ENCODE measurements at places on chromosomes 5 and 9.
A peak's percentile ranks its signal among the peaks of the same experiment; 100 is the strongest.

DNA sequence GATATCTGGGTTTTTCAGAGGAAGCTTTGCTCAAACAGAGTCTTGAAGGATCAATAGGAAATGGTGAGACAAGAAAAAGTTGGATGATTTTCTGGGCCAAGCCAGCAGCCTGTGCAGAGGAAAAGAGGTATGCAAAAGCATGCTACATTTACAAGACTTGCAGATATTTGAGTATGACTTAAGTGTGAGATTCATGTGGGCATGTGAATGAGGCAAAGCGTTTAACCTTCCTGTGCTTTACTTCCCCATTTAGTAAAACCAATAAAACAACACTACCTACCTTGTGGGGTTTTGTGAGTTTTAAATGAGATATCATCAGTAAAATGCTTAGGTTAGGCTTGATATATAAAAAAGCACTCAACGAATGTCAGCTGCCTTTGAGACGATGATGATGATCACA, 58.1 kb downstream of the PIP5K1B start:
- DNase-seq, result no peak

- DNase-seq, result peak; percentile 21
Observed at GRCh38 chr5:140043508-140043872, 391 bp upstream of the NRG2 start.

DNA sequence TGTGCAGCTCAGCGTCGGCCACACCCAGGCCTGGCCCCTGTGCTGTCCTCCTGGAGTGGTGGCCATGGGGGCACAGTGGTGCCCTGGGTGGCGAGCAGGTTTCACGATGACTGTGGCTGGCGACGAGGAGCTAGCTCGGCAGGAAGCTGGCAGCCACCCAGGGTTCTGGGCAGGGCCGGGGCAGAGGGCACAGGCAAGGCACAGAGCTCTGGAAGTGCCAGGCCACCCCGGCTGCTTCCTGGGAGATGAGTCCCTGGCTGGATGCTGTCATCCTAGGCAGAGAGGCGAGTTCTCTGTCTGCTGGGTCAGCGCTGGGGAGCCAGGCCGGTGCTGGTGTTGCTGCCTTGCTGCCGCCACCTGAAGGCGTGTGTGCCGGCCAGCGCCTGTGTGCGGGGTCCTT, 51.7 kb downstream of the RXRA start:
- no peak for DNase-seq

DNA sequence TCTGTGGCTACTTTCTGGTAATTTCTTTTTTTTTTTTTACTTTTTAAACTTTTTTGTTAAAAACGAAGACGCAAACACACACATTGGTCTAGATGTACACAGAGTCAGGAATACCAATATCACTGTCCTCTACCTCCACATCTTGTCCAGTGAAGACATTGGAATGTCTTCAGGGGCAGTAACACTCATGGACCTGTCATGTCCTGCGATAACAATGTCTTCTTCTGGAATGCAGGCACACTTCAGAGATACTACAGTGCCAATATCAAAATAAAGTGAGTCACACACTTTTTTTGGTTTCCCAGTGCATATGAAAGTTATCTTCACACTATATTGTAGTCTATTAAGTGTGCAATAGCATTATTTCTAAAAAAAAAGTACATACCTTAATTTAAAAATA, 175.9 kb downstream of the ARRDC3 start:
- DNase-seq, result no peak

DNA sequence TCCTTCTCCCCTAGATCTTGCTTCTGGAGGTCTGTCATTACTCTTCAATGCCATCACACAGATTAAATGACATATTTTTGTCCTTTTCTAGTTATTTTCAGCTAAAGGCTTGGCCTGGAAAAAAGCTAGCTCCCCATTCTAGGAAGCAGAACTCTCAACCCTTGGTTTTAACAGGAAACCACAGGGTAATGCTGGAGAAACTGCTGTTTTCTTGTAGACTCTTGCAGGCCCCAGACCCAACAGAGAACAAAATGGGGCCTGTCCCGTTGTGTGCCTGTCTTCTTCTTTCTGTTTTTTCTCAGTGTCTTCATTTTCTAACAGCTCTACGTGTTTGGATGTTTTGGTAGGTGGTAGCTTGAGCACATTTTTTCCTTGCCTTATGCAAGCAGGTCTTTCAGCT, 21.5 kb downstream of the DCANP1 start:
- no peak for DNase-seq

- DNase-seq, result no peak
Observed at GRCh38 chr5:36722900-36723299, 116.5 kb downstream of the SLC1A3 start.

DNA sequence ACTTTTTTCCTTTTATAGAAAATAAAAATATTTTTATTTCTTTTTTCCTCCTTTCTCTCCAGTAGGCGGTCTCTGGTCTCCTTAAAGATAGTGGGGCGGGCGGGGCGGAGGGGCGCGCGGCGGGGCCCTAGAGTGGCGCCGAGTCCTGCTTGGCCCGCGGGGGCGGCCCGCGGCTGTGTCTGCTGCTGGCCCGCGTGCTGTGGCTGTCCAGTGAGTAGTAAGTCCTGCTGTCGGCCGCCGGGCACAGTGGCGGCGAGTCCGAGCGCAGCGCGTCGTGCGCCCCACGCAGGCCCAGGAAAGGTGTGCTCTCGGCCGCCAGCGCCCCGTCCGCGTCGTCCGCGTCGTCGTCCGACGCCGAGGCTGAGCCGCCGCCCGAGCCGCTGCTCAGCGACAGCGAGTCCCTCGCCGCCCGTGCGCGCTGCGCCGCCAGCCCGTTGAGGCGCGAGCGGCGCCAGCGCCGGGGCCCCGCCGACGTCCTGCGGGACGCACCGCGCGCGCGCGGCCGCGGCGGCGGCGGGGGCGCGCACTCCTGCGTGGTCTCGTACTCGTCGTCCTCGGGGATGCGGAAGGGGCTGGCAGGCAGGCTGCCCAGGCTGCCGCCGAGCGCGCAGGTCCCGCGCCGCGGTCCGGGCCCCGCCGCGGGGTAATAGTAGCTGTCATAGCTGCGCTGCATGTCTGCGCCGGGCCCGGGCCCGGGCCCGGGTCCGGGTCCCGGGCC, 52.3 kb downstream of the PSD2 start:
- no peak for DNase-seq

- DNase-seq, result no peak
Observed at GRCh38 chr5:91642581-91642980, 259.5 kb upstream of the ARRDC3 start.

DNA sequence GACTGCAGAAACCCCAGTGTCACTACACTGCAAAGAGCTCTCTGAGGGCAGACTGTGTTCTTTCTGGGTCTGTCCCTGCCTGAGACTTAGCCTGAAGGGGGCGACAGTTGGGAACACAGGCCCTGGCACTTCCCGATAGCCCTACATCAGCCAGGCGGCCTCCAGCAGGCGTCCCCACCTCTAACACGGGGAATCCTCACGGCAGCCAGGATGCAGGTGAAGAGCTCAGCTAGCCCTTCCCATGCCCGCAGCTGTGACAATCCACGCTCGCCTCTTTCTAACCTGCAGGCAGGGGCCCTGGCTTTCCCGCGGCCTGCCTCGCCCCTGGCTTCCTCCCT, 5.9 kb downstream of the MED22 start:
- no peak for DNase-seq

DNA sequence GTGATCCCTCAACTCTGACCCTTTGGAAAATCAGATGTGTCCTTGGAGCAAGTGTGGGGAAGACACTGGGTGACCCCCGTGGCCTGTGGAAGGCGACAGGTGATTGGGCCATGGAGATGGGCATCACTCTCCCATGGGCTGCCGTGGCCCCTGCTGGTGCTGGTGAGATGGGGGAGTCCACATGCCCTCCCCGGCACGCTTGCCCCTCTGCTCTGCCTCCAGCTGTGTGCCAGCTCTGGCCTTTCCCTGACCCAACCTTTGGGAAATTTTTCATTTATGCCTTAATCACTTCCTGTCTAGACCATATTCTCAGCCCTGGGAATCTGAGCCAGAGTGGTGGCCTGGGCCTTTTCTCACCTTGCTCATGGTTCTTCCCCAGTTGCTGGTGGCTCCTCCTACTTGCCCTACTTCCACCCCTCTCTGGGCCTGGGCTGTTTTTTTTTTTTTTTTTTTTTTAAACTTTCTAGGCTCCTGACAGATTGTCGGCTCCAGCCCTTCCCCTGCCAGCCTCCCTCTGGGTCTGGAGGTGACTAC, 56.6 kb downstream of the RGS3 start:
- peak; percentile 75 for DNase-seq

DNA sequence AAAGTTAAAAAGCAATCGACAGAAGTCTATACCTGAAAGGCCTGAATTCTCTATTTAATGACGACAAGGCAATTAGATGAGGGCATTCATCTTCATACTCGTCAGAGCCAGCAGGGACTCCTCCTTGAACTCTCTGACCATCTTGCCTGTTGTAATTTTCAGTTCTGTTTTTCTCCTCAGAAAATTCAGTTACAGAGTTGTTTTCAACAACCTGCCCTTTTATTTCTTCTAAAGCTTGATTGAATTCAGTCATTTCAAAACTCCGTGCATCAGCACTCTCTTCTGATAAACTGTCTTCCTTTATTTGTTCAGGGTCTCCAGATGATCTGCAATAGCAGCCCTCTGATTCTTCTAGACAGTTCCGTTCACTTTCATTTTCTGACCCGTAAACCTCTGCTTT, 15.6 kb downstream of the RIOK2 start:
- no peak for DNase-seq

GRCh38 chr5:6483880-6484382, 35.3 kb downstream of the UBE2QL1 start:
- no peak for DNase-seq
